Urothelium cell line (cell line): ENCODE measurements at places on chromosomes 2 and 18.

- no peak for DNase-seq
Measured at GRCh38 chr18:75823471-75823870, 396.0 kb upstream of the SMIM21 start.

GRCh38 chr2:29009711-29010677 lies 28.9 kb downstream of the TOGARAM2 start:
- no peak for DNase-seq

DNA sequence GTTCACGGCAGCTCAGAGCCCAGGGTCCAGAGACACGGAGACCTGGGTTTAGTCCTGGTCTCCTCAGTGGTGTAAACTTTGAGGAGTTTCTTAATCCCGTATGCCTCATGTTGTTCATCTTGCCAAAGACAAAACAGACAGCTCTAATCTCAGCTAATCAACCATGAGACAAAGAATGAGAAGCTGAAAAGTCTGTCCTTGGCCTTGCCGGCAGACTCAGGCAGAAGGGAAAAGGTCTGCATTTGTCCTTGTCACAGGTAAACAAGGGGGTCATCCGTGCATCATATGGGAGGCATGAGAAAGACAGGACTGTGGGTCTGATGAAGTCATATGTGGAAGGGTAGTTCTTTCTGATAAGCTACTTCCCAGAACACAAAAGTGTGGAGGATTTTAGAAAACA lies 1.8 kb upstream of the ARMC9 start:
- DNase-seq, result no peak

DNA sequence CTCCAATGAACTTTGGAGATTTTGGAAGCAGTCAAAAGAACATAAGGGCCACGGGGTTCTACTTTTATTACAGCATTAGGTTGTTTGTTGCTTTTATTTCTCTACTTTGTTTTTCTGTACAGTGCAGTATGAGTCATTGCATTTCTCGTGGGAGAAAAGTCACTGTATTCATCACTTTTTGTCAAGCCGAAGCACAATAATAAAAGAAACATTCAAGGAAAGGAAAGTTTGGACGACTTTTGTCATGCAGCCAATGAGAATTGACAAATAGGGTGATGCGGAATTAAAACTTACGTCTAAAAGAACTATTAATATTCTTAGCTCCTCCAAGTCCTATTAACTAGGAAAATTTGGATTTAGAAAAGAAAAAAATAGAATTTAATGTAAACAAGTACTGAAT lies 209.9 kb downstream of the TMEM182 start:
- DNase-seq, result no peak

GRCh38 chr18:57846258-57846657 lies 43.1 kb upstream of the ATP8B1 start:
- DNase-seq, result peak; percentile 44

GRCh38 chr2:239240414-239240881 lies 160.4 kb downstream of the HDAC4 start:
- no peak for DNase-seq

DNA sequence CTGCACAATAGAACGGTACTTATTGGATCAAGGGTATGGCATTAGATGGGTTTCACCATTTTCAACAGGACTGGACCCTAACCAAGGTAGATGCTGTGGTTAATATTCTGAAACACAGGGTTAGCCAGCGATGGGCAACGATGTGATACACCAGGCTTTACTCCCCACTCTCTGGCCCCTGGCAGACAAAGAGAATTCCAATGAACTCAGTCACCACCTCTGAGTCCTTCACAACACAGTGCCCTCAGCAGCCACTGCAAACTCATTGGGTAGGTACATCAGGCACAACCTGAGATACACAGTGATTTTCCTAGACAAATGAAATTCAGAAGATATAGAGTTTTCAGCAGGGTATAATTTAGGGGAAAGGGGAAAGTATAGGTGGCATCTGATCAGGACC lies 634.5 kb downstream of the ZEB2 start:
- peak; percentile 23 for DNase-seq

- peak; percentile 42 for DNase-seq
Measured at GRCh38 chr18:58223717-58224424, 179.8 kb downstream of the NEDD4L start.
